Hippocampal formation (tissue), 2 donors: ENCODE measurements at places on chromosomes 4 and X.

- no peak for DNase-seq
Measured at GRCh38 chr4:54032558-54033135, 31.8 kb downstream of the CHIC2 start.

- DNase-seq: no peak
Measured at GRCh38 chrX:122238801-122239200, 945.3 kb upstream of the GRIA3 start.

DNA sequence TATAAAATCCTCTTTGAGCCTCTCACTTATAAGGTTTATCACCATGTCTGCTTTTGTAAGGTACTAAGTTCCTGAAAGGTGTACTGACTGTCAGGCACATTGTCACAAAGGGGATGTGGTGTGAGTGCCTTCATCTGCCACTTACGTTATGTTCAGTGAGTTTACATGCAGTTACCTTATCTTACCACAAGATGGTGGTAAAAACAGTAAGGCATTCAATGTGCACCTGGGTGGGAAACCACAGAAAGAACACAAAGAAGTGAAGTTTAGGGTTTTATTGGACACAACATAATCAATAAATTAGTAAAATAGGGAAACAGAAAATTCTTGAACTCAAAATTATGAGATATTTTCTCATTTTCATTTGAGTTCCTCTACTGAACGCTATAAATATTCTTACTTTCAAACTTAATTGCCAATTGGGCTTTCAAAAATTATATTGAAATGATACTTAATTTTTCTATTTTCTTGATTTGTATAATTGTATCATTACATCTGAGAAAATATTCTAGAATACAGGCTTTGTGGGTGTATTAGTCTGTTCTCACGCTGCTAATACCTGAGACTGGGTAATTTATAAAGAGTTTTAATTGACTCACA, 650.8 kb downstream of the PCDH7 start:
- no peak for DNase-seq

GRCh38 chrX:87517571-87518141, at the start of gene KLHL4:
Gene KLHL4 (plus strand): TSS chrX:87517802. CDS start chrX:87517894, 92 bp downstream.
- DNase-seq: peak; percentile 70

DNA sequence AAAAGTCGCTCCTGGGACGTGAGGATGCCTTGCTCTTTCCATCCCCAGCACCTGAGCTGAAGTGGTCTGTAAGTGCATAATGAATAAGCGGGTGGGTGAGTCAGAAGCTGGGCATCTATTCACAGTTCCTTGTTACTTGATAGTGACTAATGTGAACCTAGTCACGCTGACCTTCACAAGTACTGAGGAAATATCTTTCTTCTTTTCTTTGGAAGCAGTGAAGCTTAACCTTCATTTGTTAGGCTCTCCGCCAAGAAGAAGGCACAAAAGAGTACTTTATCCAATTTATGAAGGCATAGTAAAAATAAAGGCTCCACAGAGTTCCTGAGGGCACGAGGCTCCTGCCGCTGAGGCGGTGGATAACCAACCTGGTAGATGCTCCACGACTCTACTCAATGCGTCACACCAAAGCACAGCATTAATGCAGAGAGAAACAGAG, 475.7 kb upstream of the SLIT2 start:
- DNase-seq: no peak

- DNase-seq: no peak
Measured at GRCh38 chrX:24491741-24492140, 26.7 kb downstream of the PDK3 start.

GRCh38 chrX:39674490-39675161, 423.1 kb downstream of the BCOR start:
- DNase-seq: no peak

GRCh38 chrX:14801136-14801535, 71.7 kb downstream of the FANCB start:
- DNase-seq: no peak
